ENCODE measurements at places on chromosomes 13 and 19. TPM values are rescaled to one million over a fixed set of nuclear protein-coding genes. Genes with fewer than 3 reads are reported as not detected.

Gene USP12
- total RNA-seq, result 32.5 TPM

Gene MEIOSIN
- 0.28 TPM for total RNA-seq

Gene COL5A3
- 1.0 TPM for total RNA-seq

Gene PTH2
- total RNA-seq, result not detected

Gene ZNF235
- total RNA-seq, result 3.8 TPM

Gene TNFSF9
- 5.3 TPM for total RNA-seq

Gene STARD13
- 2.9 TPM for total RNA-seq

Gene PDX1
- not detected for total RNA-seq

Gene ZSCAN4
- not detected for total RNA-seq

Gene REEP6
- total RNA-seq, result 14.3 TPM

Gene ASF1B
- total RNA-seq, result 33.3 TPM

Gene ZNF93
- 123 TPM for total RNA-seq

Gene LRG1
- 0.54 TPM for total RNA-seq

Gene TM9SF2
- total RNA-seq, result 115 TPM

Gene ZNF99
- total RNA-seq, result 0.03 TPM

Gene ZNF415
- 3.9 TPM for total RNA-seq

Gene ZNF701
- 24.7 TPM for total RNA-seq

Gene OR4F17
- not detected for total RNA-seq

Gene KLF2
- 0.89 TPM for total RNA-seq

Gene PCDH8
- 1.2 TPM for total RNA-seq

Gene LRRC8E
- 4.8 TPM for total RNA-seq
